ENCODE measurements at places on chromosomes 12 and 14. TPM values are rescaled to one million over a fixed set of nuclear protein-coding genes. Genes with fewer than 3 reads are reported as not detected.

Gene OR5AU1
- not detected for total RNA-seq

Gene OSBPL8
- total RNA-seq, result 294 TPM

Gene CCDC88C
- 0.17 TPM for total RNA-seq

Gene MFAP5
- total RNA-seq, result 9.0 TPM

Gene KITLG
- total RNA-seq, result 64.6 TPM

- DNase-seq, result peak; percentile 68
- H3K4me3 ChIP-seq, result no peak overlapping the region
- peaks cover 3% of the 10 kb centered on the region for H3K4me1 ChIP-seq
- H3K27ac ChIP-seq, result no peak overlapping the region
- H3K36me3 ChIP-seq, result no peaks in the 10 kb centered on the region
Measured at GRCh38 chr12:12282761-12283425, 16.0 kb upstream of the LRP6 start.

GRCh38 chr14:99809360-99809759 is 16.1 kb downstream of the EML1 start:
- no peak overlapping the region for H3K4me3 ChIP-seq
- no peaks in the 10 kb centered on the region for H3K36me3 ChIP-seq
- peak overlapping the region; percentile 34 for H3K27ac ChIP-seq
- peak; percentile 25 for DNase-seq
- H3K27me3 ChIP-seq, result no peaks in the 10 kb centered on the region

- H3K4me1 ChIP-seq, result peaks cover 4% of the 10 kb centered on the region
- H3K36me3 ChIP-seq, result no peaks in the 10 kb centered on the region
- H3K4me3 ChIP-seq, result peak overlapping the region; percentile 74
- peak; percentile 71 for DNase-seq
- H3K27me3 ChIP-seq, result no peaks in the 10 kb centered on the region
Measured at GRCh38 chr12:30796313-30796780, 41.6 kb upstream of the CAPRIN2 start.

DNA sequence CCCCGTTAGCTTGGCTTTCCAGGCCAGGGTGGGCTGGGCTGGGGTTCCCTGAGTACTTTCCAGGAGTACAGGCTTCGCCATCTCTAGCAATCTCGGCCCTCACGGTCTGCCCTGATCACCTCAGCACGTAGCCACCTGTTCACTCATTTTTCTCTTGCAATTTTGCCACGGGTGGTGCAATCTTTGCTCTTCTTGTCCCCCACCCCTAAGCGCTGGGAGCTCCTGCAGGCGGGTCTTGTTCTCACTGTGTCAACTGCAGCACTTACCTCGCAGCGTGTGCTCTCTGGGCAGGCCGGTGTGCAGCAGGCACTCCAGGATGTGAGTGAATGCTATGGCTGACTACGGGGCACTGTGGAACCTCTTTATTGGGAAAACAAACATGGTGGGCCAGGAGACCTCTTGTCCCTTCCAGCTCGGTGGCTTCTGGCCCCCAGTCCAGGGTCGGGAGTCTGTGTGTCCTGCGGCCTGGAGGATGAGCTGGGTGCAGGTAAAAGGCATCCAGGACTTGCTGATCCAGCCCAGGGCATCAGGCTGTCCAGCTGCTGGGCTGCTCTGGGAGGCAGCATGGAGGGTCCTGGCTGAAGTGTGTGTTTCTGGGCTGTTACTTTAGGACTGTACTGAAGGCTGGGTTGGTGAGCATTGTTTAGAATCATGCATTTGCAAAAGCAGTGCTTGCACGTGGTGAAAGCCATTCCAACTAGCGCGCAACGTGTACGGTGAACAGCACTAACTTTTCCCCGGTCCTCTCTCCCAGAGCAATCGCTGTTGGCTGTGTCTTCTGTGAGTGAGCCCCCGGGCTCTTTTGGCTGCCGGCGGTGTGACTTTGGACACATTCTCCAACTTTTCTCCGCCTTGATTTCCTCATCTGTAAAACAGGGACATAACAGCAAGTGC is 1.5 kb upstream of the ULK1 start:
- H3K4me3 ChIP-seq, result no peak overlapping the region
- H3K4me1 ChIP-seq, result peaks cover 7% of the 10 kb centered on the region
- H3K27me3 ChIP-seq, result no peaks in the 10 kb centered on the region
- no peaks in the 10 kb centered on the region for H3K36me3 ChIP-seq
- DNase-seq, result no peak

- H3K27me3 ChIP-seq, result no peaks in the 10 kb centered on the region
- H3K4me1 ChIP-seq, result no peaks in the 10 kb centered on the region
- DNase-seq, result no peak
- no peaks in the 10 kb centered on the region for H3K36me3 ChIP-seq
- no peak overlapping the region for H3K4me3 ChIP-seq
- no peak overlapping the region for H3K27ac ChIP-seq
Measured at GRCh38 chr14:90911121-90911520, 94.9 kb upstream of the TTC7B start.

DNA sequence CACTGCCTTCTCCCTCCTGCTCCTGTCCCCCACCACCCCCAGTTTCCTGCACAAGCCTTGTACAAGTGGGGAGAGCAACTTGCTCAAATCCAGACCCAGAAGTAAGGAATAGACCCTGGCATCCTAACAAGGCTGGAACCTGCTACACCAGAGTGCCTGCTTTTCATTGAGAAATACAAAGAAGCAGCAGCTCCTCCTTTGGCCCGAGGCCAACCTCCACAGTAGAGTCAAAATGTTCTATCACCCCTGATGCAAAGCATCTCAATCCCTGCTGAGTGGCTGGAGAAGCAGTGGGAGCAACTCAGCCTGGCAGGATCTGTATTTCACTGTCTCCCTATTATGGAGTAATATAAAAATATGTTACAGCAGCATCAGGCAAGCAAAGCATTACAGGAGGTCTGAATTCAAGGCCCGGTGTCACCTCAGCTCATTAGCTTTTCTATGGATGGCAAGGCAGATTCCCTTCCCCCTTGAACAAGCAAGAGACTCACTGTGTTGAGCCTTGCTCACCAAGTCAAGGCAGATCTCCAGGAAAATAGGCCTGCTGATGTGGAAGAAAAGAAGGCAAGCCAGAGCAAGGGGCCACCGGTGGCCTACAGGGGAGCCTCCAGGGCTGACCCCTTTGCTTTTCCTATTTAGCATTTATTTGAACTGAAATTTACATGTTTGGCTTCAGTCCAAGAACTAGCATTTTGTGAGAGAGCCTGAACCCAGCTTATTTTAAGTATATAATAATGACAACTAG is 186.3 kb upstream of the EGLN3 start:
- no peaks in the 10 kb centered on the region for H3K27me3 ChIP-seq
- H3K27ac ChIP-seq, result no peak overlapping the region
- no peaks in the 10 kb centered on the region for H3K36me3 ChIP-seq
- no peaks in the 10 kb centered on the region for H3K4me1 ChIP-seq

- H3K27me3 ChIP-seq, result no peaks in the 10 kb centered on the region
- H3K4me1 ChIP-seq, result peaks cover 22% of the 10 kb centered on the region
- H3K36me3 ChIP-seq, result no peaks in the 10 kb centered on the region
- no peak overlapping the region for H3K27ac ChIP-seq
- H3K4me3 ChIP-seq, result no peak overlapping the region
- no peak for DNase-seq
Measured at GRCh38 chr14:35368583-35369392, 35.8 kb downstream of the NFKBIA start.

DNA sequence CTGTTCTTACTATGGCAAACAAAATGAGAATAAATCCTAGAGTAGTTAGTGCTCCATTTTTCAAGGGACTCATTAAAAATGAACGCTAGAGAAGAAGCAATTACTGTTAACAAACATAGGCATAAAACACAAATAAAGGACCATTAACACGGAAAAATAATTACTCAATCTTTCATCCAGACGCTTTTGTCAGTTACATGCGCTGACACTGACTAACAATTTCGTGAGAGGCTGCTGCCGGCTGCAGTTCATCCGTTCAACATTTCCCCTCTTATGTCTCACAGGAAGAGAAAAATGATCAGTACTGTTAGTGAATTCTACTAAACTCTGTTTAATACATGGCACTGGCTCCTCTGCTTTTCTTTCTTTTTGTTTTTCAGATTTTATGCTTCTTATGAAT is 472.7 kb upstream of the FLRT2 start:
- no peaks in the 10 kb centered on the region for H3K27me3 ChIP-seq
- H3K4me3 ChIP-seq, result no peak overlapping the region
- H3K4me1 ChIP-seq, result no peaks in the 10 kb centered on the region
- DNase-seq, result no peak
- H3K36me3 ChIP-seq, result no peaks in the 10 kb centered on the region
- H3K27ac ChIP-seq, result no peak overlapping the region

- no peak overlapping the region for H3K4me3 ChIP-seq
- H3K4me1 ChIP-seq, result no peaks in the 10 kb centered on the region
- no peaks in the 10 kb centered on the region for H3K27me3 ChIP-seq
- H3K27ac ChIP-seq, result no peak overlapping the region
Measured at GRCh38 chr14:57060276-57060955, 208.3 kb downstream of the EXOC5 start.

Data from fibroblast of lung (primary cell).